CD4-positive, alpha-beta T cell treated with Interleukin-6 at 100 ng/mL for 8 hours (primary cell): ENCODE measurements at places on chromosomes 1 and 21.

GRCh38 chr1:83520797-83521196 lies 478.1 kb downstream of the TTLL7 start:
- DNase-seq = no peak

DNA sequence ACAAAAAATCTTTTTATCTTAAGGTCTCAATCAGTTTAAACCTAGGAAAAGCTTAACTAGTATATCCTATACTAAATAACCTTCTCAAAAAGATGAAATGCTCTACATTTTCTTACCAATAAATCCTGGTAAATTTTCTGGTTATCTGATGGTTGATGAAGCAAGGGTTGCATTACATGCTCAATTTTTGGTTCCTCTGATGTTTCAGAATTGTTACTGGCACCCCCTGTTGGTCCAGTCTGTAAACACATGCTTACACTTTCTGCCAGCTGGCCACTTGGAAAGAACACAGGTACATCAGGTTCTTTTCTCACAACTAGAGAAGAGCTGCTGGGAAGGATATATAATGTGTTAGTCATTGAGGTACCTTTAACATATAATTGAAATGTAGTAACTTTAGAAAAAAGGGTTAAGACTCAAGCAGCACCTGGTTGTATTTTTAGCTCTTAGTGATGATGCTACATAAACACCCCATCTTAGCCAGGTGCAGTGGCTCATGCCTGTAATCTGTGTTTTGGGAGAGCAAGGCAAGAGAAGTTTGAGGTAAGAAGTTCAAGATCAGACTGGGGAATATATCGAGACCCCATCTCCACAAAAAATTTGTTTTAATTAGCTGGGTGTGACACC lies 30.9 kb upstream of the TAL1 start:
- DNase-seq = peak; percentile 31

DNA sequence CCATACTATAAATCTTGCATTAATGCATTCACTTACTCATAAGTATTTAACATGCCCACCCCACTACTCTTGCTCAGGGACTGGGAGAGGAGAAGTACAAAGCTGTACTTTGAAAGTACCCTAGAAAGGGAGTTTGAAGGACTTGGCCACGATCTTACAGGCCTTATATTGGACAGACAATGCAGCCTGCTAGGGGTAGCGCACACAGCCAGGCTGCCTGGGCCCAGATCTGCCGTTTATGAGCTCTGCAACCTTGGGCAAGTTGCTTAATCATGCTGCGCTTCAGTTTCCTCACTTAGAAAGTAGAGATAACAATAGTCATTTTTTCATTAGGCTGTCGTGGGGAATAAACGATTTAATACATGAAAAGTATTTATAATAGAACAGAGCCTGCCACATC lies 110.1 kb downstream of the CDC7 start:
- DNase-seq = no peak

- DNase-seq = no peak
Observed at GRCh38 chr1:58874757-58875755, 91.2 kb upstream of the JUN start.

- DNase-seq = no peak
Observed at GRCh38 chr1:231883382-231883781, 256.8 kb downstream of the DISC1 start.

DNA sequence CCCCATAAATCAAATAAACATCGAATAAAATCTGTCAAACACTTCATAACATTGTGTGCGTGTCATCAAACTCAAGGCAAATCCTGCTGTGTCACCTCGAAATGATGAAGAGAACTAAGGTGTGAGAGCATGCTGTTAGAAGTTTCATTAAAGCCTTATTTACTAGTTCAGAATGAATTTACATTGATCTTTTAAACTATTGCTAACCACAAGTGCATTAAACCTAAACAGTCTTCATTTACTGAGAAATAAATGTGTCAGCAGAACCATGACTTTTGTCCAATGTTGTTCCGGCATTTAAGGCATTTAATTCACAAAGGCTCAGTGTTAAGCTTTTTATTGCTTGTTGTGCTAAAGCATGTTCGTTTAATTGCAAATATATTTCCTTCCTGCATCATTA lies 474.4 kb downstream of the SETD4 start:
- no peak for DNase-seq
